ENCODE measurements at places on chromosomes 5 and 9.

DNA sequence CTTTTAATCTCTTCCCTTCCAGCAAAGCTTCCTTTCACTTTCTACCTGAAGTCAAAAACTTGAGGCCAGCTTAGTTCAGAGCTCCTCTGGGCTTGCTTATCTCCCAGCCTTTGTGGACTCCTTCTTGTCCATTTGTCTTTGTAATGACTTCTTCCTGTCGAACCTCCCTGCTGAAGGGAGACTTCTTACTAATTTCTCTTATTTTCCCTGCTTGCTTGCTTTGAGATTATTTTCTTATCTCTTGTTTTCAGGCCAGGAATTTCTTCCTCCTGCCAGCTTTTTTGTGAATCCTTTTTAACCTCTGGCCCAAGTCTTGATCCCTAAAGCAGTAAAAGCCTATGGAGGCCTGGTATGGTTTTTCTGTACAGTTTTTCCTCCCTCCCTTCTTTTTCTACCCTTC lies 46.8 kb upstream of the DHFR start:
- no peak for DNase-seq

DNA sequence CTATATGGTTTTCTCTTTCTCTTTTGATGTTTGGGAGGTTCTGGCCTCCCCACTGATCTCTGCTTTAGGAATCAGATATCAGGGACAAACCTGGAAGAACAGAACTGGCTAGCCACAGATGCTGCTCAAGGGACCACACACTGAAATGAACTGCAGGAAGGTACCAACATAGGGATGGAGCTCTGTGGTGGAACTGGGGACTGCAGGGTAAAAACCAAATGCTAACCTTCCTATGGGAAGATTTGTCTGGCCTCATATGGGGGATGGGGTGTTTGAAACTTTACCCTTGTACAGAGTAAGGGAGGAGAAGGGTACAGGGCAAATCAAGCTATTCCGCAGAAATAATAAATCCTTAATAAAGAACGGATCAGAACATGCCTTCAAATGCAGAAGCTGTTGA lies 49.4 kb downstream of the ELOVL7 start:
- DNase-seq = no peak

- no peak for DNase-seq
Measured at GRCh38 chr9:78443946-78444345, 147.0 kb downstream of the PSAT1 start.

DNA sequence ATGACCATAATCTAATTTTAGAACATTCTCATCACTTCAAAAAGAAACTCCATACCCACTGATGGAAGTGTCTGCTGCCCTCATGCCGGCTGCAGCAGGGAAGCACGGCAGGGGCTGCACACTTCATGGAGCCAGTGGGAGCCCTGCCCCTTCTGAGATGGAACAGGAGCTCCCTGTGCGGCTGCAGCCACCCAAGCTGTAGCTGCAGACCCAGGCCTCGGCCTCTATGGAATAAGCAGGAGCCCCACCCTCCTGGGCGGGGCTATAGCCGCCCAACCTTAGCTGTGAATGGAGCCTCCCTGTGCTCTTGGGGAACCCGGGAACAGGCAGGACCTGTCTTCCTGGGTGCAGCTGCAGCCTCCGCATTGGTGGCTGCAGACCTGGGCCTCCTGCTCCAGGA lies 128.5 kb downstream of the NUDT12 start:
- peak; percentile 56 for DNase-seq

DNA sequence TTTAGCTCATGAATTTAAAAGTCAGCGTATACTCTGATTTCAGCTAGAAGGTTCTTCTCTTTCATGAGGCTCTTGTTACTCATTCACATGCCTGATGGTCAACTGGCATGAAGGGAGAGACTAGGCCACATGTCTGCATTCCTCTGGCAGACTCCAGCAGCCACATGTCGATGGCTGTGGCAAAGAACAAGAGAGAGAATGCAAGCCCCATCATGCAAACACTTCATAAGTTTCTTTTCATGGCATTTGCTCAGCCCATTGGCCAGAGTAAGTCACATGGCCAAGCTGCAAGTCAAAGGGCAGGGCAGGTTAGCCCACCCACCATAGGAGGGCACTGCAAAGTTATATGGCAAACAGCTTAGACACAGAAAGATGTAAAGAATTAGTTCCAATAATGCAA lies 5.4 kb downstream of the KCNV2 start:
- no peak for DNase-seq

- DNase-seq = no peak
Measured at GRCh38 chr5:151283120-151283825, 20.3 kb downstream of the SLC36A3 start.

DNA sequence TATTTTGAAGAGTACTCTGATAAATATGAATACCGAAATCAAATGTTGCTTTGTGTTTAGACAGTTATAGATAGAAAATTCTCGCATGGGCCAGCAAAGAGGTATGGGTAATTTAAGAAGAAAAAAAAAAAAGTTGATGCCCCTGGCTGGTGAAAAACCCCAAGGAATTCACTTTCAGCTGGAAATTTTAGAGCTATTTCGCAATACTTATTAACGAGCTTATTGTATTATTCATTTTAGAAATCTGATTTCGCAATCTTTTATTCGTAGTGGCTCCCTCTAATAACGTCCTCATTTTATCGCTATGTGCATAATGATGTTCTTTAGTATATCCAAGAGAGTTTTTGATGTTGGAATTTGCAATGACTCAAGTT lies 18.5 kb upstream of the FER start:
- no peak for DNase-seq

Data from NCI-H2029 (cell line).